ENCODE measurements at places on chromosomes 16 and 17.

GRCh38 chr16:58011652-58012051, 10.4 kb downstream of the USB1 start:
- no peak for DNase-seq

DNA sequence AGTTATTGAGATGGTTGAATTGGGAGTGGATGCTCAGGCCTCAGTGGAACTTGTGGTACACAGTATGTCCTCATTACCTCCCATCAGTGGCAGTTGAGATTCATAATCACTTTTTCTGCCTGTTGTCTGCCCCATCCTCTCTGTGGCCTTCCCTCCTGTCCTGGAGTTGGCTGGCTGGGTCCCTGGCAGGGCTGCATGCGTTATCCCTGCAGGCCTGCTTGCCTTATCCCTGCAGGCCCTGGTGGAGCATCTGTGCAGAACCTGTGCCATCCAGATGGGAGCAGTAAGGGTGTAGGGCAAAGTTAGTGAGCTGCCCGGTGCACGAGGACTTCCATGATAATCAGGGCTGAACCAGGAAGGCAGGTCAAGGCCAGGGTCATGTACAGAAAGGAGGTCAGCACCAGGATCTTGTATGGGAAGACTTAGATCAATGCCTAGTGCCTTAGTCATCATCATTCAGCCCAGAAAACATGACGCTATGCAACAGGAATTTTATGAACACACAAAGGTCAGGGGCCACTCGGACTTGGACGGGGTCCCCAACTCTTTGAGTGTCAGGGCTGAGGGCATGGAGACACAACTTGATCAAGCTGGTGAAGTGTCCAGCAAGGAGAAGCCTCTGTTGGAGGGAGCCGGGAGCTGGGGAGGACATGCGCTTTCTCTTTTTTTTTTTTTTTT, 47.2 kb downstream of the ABCC1 start:
- DNase-seq: no peak

DNA sequence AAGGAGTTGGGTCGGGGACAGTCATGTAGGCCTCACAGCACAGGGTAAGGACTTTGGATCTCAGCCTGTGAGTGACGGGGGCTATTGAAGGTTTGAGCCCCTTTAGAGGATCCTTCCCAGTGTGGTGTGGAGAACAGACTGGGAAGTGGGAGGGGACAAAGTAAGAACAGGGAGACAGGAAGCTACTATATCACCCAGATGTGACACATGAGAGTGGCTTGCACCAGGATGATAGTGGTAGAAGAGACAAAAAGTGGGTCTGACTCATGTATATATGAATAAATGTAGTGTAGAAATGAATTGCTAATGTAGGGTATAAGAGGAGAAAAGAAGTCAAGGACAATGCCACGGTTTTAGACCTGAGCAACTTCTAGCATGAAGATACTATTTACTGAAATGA, 4.5 kb downstream of the NUP93 start:
- DNase-seq: no peak

DNA sequence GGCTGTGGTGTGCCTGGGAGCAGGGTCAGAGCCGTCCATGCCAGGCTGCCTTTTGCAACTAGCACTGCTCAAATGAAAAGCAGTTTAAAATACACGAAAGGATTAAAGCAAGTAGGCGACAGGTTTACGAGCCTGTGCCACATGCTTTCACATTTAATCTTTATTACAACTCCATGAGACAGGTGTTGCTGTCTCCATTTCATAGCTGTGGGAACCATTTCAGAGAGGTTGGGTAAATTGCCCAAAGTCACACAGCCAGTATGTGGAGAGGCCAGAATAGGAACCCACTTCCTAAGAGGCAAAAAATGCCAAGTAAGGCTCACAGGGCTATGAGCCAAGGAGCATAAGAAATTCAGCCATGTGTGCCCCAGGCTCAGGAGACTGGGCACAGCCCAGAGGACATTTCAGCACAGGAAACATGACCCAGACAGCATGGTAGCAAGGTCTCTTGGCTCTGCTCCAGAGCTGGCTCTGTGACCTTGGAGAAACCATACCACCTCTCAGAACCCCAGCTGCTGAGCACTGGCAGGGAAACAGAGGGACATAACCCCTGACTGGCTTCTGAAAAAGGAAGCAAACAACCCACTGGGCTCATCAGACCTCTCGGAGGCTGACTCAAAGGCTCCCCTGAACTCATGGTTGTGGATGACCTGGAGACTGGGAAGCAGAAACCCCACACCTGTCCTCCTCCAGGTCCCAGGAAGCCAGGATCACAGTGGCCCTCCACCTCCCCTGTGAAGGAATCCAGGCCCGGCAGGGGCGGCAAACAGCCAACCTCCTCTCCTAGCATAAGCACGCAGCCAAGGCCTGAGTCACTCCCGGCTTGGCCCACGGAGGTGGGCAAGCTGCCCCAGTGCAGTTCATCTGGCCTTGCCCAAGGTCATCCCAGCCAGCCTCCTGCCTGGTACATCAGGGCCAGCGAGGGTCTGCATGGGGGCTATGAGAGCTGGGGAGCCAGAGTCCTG, 40.3 kb upstream of the MRPS23 start:
- DNase-seq: no peak

- no peak for DNase-seq
Measured at GRCh38 chr16:79320956-79321355, 279.6 kb downstream of the MAF start.

GRCh38 chr17:42191275-42191608, 3.1 kb downstream of the GHDC start:
- no peak for DNase-seq

DNA sequence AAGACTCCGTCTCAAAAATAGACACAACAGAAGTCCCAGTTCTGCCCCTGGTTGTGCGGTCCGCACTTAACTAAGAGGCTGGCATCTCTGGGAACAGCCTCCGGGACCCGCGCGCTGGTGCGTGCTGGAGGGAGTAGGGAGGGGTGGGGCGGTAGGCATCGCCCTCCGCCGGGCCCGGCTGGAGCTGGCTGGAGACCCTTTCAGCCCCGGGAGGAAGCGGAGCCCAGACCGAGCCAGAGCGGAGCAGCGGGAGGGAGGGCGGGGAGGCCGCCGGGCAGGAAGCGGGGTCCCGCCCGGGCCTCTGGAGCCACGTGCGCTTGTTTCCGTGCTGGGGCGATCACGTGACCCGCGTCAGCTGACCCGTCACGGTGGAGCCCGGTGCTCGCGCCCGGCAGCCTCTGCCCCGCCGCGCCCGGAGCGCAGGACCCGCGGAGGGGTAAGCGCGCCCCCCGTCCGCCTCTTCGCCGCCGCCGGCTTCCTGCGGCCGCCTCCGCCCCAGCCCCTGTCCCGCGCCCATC, at the start of gene WDR81:
TSS of gene WDR81 (plus strand) at position 354 of the 518 bp plus-strand sequence. CDS start 256 bp downstream, outside the sequence.
- peak; percentile 68 for DNase-seq

DNA sequence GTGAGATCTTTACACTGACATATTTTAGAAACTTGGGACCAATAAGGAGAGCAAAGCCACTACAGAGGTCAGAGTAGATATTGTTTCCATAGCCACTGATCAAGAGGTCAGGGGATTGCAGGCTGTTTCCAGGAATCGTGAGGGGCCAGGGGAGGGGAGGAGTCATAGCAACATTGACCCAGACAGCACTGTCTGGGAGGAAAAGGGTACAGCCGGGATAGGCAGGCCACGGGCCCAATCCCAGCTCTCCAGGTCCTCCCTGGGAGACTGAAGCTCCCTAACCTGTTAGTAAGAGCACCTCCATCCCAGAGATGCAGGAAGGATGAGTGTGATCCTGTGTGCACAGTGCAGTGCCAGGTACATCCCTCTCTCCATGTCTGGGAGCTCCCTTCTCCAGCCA, 48.5 kb upstream of the TMEM132E start:
- no peak for DNase-seq

DNA sequence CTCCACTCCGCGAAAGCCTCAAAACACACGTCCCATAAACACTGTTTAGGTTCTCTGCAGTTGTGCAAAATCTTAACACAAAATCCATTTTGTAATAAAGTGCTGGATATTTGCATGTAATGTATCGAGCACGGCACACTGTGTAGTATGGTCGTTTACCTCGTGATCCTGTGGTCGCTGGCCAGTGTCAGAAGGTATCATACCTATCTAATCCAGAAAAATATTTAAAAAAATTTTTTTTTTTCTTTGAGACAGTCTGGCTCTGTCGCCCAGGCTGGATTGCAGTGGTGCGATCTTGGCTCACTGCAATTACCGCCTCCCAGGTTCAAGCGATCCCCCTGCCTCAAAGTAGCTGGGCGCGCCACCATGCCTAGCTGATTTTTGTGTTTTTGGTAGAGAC, 996 bp downstream of the RPL38 start:
- no peak for DNase-seq

- no peak for DNase-seq
Measured at GRCh38 chr17:70261170-70261569, 91.8 kb downstream of the KCNJ2 start.

DNA sequence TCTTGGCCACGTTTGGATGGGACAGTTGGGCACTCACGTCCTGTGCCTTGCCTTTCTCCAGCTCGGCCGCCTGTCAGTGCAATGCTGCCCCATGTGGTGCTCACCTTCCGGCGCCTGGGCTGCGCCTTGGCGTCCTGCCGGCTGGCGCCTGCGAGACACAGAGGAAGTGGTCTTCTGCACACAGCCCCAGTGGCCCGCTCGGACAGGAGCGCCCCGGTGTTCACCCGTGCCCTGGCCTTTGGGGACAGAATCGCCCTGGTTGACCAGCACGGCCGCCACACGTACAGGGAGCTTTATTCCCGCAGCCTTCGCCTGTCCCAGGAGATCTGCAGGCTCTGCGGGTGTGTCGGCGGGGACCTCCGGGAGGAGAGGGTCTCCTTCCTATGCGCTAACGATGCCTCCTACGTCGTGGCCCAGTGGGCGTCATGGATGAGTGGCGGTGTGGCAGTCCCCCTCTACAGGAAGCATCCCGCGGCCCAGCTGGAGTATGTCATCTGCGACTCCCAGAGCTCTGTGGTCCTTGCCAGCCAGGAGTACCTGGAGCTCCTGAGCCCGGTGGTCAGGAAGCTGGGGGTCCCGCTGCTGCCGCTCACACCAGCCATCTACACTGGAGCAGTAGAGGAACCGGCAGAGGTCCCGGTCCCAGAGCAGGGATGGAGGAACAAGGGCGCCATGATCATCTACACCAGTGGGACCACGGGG, 7.1 kb downstream of the ACSF3 start:
- no peak for DNase-seq

DNA sequence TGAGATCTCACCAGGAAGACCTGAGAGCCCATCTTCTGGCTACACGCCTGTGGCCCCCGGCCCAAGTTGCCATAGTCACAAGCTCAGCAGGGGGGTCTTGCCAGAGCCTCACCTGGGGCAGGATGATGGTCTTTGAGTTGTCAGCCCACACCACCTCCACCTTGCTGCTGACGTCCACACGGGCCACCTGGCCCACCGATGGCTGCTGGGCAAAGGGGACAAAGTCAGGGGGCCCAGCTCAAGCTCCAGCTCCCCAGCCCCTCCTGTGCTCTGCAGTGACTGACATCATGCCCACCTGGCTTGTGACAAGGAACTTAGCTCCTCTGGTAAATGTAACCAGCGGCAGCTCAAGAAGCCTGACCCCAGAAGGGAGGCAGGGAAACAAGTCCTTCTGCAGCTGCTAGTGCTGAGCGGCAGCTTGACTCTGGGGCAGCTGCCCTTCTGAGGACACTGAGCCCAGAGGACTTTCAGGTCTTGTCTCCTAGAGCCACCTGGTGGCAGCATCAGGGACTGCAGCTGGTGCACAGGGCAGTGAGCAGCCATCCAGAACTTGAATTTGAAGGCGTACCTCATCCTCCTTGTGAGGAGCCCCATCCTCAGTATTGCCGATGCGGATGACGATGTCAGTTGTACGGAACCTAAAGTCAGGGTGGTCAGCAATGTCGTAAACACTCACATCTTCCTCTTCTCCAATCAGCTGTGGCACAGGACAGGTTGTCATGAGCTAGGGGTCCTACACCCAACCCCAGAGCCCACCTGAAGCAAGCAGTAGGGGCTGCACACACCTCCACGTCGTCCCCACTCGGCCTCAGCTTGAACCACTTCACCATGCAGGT, 13.5 kb downstream of the SPHK1 start:
- peak; percentile 72 for DNase-seq

GRCh38 chr17:691423-691822, 23.2 kb downstream of the VPS53 start:
- DNase-seq: no peak

DNA sequence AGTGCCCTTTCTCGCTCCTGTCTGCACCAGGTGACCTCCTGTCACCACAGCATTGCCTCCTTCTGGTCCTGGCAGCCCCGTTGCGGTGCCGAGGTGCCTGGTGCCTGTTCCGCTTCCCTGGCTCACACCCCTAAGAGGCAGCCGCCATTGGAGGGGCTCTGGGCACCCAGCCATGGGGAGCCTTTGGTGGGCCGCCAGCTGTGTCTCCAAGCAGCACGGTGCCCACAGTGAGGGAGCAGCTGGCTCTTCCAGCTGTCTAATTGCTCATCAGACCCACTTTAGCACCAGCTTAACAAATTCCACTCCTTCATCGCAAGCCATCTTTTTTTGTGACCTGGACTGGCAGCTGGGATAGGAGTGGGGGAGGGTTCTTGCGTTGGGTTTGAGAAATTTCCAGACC, 276.1 kb downstream of the SNX29 start:
- DNase-seq: no peak

- no peak for DNase-seq
Measured at GRCh38 chr17:74712301-74712700, 422 bp downstream of the CD300LF start.

- DNase-seq: no peak
Measured at GRCh38 chr17:1627182-1627981, 1.3 kb downstream of the SLC43A2 start.

GRCh38 chr17:57534863-57535248, 210.2 kb downstream of the CCDC182 start:
- DNase-seq: no peak

- DNase-seq: no peak
Measured at GRCh38 chr17:58005728-58006559, 1.1 kb downstream of the SRSF1 start.

DNA sequence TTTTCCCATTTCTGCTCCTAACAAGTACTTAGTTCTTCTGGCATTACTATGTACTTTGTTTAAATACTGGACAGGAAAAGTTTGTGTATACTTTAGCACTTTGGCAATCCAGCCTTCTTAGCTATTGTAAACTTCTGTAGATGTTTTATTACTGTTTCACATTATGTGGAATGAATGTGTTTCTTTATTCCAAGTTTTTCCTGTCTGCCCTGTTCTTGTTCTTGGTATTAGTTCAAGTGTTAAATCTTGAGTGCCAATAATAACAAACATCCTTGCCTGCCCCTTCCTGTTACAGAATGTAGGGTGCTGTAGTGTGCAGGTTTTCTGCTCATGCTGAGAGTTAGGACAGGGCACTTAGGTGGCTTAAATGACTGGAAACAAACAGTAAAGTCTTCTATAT, 7.3 kb upstream of the CAPNS2 start:
- DNase-seq: no peak

- DNase-seq: no peak
Measured at GRCh38 chr16:17329391-17329790, 141.4 kb downstream of the XYLT1 start.

GRCh38 chr17:32792207-32792606, 84.7 kb downstream of the MYO1D start:
- DNase-seq: no peak
